MCF 10A (cell line): ENCODE measurements at places on chromosomes 11 and 22. TPM values are rescaled to one million over a fixed set of nuclear protein-coding genes. Genes with fewer than 3 reads are reported as not detected.

The TRIM21 gene
- total RNA-seq, result 6.4 and 11.8 TPM in 2 replicates

DNA sequence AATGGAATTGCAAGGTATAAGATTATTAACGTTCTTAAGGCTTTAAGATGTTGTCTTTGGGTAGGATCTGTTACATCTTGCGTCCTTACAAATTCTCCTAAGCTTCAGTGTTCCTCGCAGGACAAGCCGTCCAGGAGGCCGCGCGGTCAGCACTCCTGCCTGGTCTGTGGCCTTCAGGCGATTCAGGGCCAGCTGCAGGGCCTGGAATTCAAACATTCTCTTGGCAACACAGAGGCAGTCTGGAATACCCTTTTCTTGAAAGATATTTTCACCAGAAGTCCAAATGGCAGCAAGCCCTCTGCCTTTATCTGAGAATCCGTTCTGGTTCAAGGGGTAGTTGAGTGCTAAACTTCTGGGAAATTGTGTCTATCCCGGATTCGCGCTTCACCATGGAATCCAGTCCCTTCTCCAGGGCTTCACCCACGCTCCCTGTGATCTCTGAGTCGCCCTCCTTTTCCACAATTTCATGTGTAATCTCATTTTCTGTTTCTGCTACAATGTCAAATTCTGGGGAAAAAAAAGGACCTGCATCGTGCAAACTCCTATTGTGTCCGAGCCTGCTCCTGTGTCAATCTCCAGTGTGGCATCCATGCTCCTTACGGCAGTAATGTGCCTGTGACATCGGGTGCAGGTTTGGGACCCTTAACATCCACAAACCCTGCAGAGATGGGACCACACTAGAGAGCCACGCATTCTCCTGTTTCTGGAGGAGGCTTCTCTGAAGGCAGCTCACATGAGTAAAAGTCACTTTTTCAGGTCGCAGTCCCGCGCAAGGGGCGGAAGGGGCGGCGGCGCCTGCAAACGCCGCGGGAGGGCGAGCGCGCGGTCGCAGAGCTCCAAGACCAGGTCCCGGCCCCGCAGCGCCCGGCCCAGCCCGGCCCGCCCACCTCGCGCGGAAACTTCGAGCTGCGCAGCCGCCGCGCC, 25.4 kb upstream of the SORL1 start:
- DNase-seq, result no peak
- no peaks in the 10 kb centered on the region for H3K36me3 ChIP-seq
- H3K27ac ChIP-seq, result no peak overlapping the region
- no peak overlapping the region for H3K4me3 ChIP-seq

- peaks cover 8% of the 10 kb centered on the region for H3K36me3 ChIP-seq
- no peaks in the 10 kb centered on the region for H3K27me3 ChIP-seq
- peaks cover 34% of the 10 kb centered on the region for H3K4me1 ChIP-seq
- peak overlapping the region; percentile 100 for H3K27ac ChIP-seq
- peak overlapping the region; percentile 66 for H3K4me3 ChIP-seq
These were observed 5.2 kb upstream of the WEE1 start for GRCh38 chr11:9568161-9568853.

DNA sequence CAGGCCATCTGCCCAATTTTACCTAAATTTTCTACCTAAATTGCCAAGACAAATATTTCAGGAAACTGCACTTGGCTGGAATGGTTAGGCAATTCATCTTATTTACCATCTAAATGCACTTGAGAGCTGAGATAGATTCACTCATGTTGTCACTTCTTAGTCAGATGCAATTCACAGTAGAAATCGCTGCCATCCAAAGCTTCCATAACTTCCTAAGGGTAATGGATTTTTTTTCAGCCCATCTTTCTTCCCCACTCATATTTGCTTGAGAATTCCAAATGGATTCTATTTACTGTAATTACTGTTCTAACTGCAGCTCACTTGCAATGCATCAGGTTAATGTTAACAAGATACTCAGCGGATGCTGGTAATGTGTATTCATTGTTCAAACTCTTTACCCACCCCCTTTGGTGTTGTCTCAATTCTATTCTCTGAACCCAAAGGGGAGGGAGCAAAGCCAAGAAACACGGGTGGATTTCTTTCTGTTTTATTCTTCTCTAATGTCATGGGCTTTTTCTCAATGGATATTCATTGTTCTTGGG, 96.0 kb downstream of the TENM4 start:
- no peak overlapping the region for H3K27ac ChIP-seq
- no peaks in the 10 kb centered on the region for H3K27me3 ChIP-seq
- H3K4me1 ChIP-seq, result no peaks in the 10 kb centered on the region
- H3K36me3 ChIP-seq, result no peaks in the 10 kb centered on the region
- H3K4me3 ChIP-seq, result no peak overlapping the region
- DNase-seq, result no peak

The OR52A1 gene
- not detected in 2 replicates for total RNA-seq

The OR56B4 gene
- total RNA-seq, result not detected in 2 replicates

The SCGB1A1 gene
- not detected in 2 replicates for total RNA-seq

The VPREB1 gene
- not detected in 2 replicates for total RNA-seq

- H3K27ac ChIP-seq, result no peak overlapping the region
- DNase-seq, result no peak
- H3K27me3 ChIP-seq, result no peaks in the 10 kb centered on the region
- no peaks in the 10 kb centered on the region for H3K36me3 ChIP-seq
- no peak overlapping the region for H3K4me3 ChIP-seq
- H3K4me1 ChIP-seq, result peaks cover 16% of the 10 kb centered on the region
These were observed 86.0 kb downstream of the C11orf87 start for GRCh38 chr11:109507836-109508561.

- no peaks in the 10 kb centered on the region for H3K27me3 ChIP-seq
- H3K27ac ChIP-seq, result no peak overlapping the region
- H3K4me3 ChIP-seq, result no peak overlapping the region
These were observed 97.2 kb downstream of the SERGEF start for GRCh38 chr11:17915500-17916143.

- peak; percentile 46 for DNase-seq
- no peaks in the 10 kb centered on the region for H3K36me3 ChIP-seq
- no peak overlapping the region for H3K4me3 ChIP-seq
- H3K27me3 ChIP-seq, result peaks cover 21% of the 10 kb centered on the region
- H3K4me1 ChIP-seq, result no peaks in the 10 kb centered on the region
These were observed 90.8 kb upstream of the SHANK2 start for GRCh38 chr11:71342951-71343827.

- H3K27ac ChIP-seq, result no peak overlapping the region
- H3K4me1 ChIP-seq, result peaks cover 6% of the 10 kb centered on the region
- peaks cover 15% of the 10 kb centered on the region for H3K36me3 ChIP-seq
- DNase-seq, result no peak
- peak overlapping the region; percentile 65 for H3K4me3 ChIP-seq
These were observed 753 bp upstream of the PPARA start for GRCh38 chr22:46149512-46150033.

- no peaks in the 10 kb centered on the region for H3K27me3 ChIP-seq
- no peaks in the 10 kb centered on the region for H3K36me3 ChIP-seq
- no peak for DNase-seq
- no peak overlapping the region for H3K27ac ChIP-seq
- H3K4me3 ChIP-seq, result peak overlapping the region; percentile 89
These were observed 797 bp downstream of the STARD10 start for GRCh38 chr11:72793076-72793424.

- DNase-seq, result no peak
- peaks cover 68% of the 10 kb centered on the region for H3K27me3 ChIP-seq
- no peak overlapping the region for H3K4me3 ChIP-seq
These were observed 44.8 kb downstream of the SLN start for GRCh38 chr11:107666911-107667613.

GRCh38 chr11:62560566-62561103, 13.1 kb downstream of the EEF1G start:
- peaks cover 46% of the 10 kb centered on the region for H3K4me1 ChIP-seq
- DNase-seq, result peak; percentile 98
- H3K27me3 ChIP-seq, result no peaks in the 10 kb centered on the region
- peaks cover 90% of the 10 kb centered on the region for H3K36me3 ChIP-seq
- H3K27ac ChIP-seq, result peak overlapping the region; percentile 72

GRCh38 chr22:44460287-44460686, 37.7 kb downstream of the RTL6 start:
- no peaks in the 10 kb centered on the region for H3K36me3 ChIP-seq
- no peak overlapping the region for H3K4me3 ChIP-seq
- H3K27me3 ChIP-seq, result peaks cover 20% of the 10 kb centered on the region
- H3K4me1 ChIP-seq, result no peaks in the 10 kb centered on the region
- no peak for DNase-seq

GRCh38 chr11:48116437-48117228, 100.0 kb upstream of the OR4B1 start:
- H3K36me3 ChIP-seq, result no peaks in the 10 kb centered on the region
- no peaks in the 10 kb centered on the region for H3K27me3 ChIP-seq
- peak; percentile 36 for DNase-seq
- H3K27ac ChIP-seq, result no peak overlapping the region
- no peak overlapping the region for H3K4me3 ChIP-seq
- no peaks in the 10 kb centered on the region for H3K4me1 ChIP-seq

The HTR3A gene
- not detected in 2 replicates for total RNA-seq

The RAB39A gene
- total RNA-seq, result not detected in 2 replicates

DNA sequence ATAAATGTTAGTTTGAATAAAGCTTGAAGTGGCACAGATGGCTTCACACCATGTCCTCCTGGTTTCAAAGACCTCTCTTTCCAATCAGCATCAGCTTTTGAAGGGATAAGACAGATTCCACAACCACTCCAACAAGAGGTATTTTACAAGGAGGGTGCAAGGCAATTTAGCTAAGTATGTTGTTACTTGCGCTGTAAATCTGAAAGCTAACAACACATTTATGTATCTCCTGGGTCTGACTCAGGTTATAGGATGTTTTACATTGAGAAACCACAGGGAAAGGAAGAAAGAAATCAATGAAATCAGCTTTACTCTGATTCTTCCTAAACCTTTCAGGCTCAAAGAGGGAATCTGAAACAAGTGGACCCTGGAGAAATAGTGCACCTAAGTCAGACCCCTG, 12.1 kb downstream of the CWC15 start:
- DNase-seq, result no peak
- H3K4me1 ChIP-seq, result peaks cover 8% of the 10 kb centered on the region
- H3K27ac ChIP-seq, result no peak overlapping the region
- no peak overlapping the region for H3K4me3 ChIP-seq
- no peaks in the 10 kb centered on the region for H3K27me3 ChIP-seq

DNA sequence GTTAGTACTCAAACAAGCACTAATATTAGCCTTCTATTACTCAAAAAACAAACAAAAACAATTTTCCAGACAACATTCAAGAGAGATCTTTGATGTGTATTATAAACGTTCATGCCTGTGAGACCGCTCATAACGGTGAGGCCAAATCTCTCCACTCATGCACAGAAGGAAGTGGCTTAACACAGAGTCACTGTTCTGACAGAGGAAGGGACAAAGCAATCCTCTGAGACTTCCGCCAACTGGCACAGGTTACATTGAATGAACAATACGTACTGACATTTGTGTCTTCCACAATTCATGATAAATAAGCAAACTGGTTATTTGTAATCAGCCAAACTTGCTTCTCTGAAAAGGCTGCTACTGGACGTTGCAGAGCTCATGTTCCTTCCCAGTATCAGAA, 30.5 kb downstream of the CHKA start:
- no peaks in the 10 kb centered on the region for H3K27me3 ChIP-seq
- no peaks in the 10 kb centered on the region for H3K4me1 ChIP-seq
- no peaks in the 10 kb centered on the region for H3K36me3 ChIP-seq
- H3K4me3 ChIP-seq, result no peak overlapping the region
- no peak for DNase-seq

The TREH gene
- total RNA-seq, result not detected in 2 replicates

DNA sequence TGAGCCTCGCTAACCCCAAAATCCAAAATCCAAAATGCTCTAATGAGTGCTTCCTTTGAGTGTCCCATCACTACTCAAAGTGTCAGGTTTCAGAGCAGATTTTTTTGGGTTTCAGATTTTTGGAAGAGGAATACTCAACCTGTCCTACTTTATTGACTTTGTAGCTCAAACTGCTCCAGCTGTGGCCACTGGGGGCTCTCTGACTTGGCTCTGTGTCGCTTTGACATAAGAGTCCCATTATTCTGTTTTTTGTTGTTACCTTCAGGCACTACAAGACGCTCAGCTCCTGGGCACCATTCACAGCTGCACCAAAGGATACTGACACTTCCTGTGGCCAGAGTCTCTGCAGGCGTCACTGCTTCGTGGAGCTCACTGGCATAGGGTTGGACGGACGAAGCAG, 41.1 kb downstream of the PHF21B start:
- no peak overlapping the region for H3K4me3 ChIP-seq
- no peaks in the 10 kb centered on the region for H3K4me1 ChIP-seq
- no peaks in the 10 kb centered on the region for H3K36me3 ChIP-seq
- H3K27me3 ChIP-seq, result peaks cover 19% of the 10 kb centered on the region

DNA sequence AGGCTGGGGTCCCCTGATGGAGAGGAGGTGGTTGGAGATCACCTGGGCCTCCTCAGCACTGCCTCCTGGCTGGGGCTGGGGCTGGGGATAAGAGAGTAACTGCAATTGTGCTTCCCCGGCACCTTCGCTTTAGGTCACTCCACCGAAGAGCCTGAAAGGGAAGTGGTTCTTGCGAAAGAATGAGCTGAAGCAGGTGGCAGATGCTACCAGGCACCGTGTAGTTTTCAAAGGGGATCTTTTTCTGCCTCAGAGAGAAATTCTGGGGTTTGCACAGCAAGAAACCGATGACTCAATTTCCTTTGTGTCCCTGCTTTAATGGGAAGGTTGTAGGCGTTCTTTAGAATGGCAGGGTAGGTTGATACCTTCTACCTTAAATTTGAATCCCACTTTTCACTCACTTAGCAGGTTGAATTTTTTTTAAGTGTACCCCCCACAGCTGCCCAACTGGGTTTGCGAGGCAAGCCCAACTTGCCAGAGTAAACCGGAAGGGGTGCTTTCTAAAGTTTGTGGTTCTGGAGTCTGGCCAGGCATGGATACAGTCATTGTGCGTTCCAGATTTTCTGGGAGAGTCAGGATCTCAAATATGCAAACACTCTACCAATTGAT, 5.3 kb downstream of the CD44 start:
- peaks cover 17% of the 10 kb centered on the region for H3K36me3 ChIP-seq
- no peaks in the 10 kb centered on the region for H3K27me3 ChIP-seq
- DNase-seq, result peak; percentile 90

DNA sequence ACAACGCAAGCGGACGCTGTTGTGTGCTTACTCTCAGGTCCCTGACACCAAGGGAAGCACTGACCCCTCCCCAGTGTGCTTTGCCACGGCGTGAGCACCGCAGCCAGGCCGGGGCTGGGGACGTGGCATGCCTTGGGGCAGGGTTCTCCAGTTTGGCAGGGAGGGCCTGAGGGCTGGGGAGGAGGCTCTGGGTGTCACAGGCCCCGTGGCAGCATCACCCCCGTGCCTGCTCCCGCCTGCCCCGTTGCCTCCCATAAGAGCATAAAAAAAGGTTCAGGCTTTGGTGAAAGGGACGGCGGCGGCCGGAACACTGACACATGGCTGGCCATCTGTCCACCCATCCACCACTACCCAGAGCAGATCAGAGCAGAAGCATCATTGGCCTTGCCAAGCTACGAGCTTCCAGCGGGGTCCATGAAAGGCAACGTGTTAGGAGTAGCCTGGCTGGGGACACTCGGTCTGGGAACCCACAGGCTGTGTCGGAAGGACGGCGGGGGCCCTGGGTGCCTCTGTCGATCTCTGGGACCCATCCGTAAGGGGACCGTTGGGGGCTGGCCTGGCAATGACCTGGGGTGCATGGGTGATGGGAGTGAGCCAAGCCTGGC, 183.0 kb downstream of the IGLL1 start:
- no peak overlapping the region for H3K4me3 ChIP-seq
- no peak for DNase-seq

- H3K27me3 ChIP-seq, result no peaks in the 10 kb centered on the region
- no peak overlapping the region for H3K4me3 ChIP-seq
- H3K27ac ChIP-seq, result no peak overlapping the region
These were observed 20.1 kb upstream of the FADD start for GRCh38 chr11:70183032-70183431.
